AG10803 (cell line): ENCODE measurements at places on chromosomes 3 and 15.
A peak's percentile ranks its signal among the peaks of the same experiment; 100 is the strongest.

- peak; percentile 71 for DNase-seq
Measured at GRCh38 chr3:100982710-100983109, 10.5 kb downstream of the ABI3BP start.

- DNase-seq, result peak; percentile 28
Measured at GRCh38 chr3:17581421-17582080, 160.9 kb downstream of the TBC1D5 start.

DNA sequence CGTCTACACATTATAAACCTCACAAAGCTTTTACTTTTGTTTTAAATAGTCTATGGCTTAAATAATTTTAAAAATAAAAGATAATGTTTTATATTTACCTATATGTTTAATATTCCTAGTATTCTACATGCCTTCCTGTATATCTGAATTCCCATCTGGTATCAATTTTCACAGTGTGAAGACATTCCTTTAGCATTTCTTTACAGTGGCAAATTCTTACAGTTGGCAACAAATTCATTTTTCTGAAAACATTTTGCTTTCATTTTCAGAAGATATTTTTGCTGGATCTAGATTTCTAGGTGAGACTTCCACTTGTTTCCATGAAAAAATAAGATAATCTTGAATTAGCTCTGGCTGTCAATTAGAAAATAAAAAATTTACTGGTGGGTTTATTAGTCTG lies 471.4 kb upstream of the NAALADL2 start:
- DNase-seq, result peak; percentile 51

- peak; percentile 63 for DNase-seq
Measured at GRCh38 chr3:119631516-119631915, 28.9 kb downstream of the POPDC2 start.

- DNase-seq, result no peak
Measured at GRCh38 chr3:38613426-38613825, 36.1 kb downstream of the SCN5A start.

DNA sequence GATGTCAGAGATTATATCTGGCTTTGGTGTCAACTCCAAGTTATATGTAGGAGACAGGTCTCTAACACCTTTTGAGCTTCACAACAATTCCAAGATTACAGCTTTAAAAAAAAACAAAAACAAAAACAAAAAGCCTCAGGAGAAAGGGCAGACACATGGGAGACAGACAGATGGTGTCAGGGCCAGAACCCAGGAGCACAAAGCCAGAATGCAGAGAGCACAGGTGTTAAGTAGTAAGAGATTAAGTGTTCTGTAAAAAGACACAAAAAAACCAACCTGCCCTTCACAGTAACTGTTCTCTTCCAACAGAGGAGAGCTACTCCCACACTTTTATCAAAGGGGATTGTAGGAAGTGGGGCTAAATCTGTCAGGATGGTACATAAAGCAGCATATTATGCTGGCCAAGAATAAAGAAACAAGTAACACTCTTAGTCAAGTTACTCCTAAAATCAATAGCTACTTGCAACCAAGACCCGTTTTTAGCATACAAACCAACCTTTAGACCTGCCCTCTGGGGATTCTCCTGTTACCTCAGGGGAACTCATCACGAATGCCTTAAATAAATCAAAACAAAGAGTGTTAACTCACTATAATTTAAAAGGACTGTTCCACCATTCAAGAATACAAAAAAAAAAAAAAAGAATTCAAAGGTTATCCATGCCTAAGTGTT lies 5.9 kb downstream of the CPEB1 start:
- no peak for DNase-seq

DNA sequence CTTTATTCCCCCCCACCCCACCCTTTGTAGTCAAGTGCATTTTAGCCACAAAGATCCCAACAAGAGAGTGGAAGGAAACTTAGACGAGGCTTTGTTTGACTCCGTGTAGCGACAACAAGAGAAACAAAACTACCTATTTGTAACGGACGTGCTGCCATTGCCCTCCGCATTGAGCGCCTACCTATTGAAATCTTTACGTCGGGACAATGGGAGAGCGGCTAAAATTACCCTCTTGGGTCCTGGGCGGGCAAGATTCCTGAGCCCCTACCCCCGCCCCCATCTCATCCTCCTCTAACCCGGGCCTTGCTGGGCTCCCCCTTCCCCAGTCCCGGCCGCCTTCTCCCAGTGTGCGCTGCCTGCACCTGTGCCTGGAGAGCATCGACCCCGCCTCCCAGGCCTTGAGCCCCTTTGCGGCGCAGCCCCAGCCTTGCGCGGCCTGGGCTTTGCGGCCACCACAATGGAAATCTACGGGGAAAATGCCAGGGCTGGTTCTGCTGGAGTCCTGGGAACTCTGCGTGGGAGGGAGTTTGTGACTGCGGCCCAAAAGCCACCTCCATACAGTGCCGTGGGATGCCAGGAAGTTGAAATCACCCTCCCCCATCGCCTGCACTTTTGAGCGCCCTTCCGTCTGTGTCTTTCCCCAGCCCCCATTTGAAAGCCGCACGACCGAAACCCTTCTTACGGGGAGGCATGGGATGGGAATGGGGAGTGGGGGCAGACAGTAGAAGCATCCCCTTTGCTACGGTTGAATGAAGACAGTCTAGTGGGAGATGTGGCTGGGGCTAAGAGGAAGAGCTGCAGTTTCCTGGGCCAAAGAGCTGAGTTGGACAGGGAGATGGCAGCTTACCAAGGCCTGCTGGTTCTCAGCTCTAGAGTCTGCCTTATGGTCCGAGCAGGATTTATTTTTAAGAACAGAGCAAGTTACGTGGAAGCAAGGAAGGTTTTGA lies 1.1 kb upstream of the SOX2 start:
- DNase-seq, result no peak

- no peak for DNase-seq
Measured at GRCh38 chr3:13715167-13715954, 164.5 kb downstream of the WNT7A start.

GRCh38 chr3:31035681-31036080 lies 141.2 kb upstream of the GADL1 start:
- DNase-seq, result no peak

- no peak for DNase-seq
Measured at GRCh38 chr3:52272831-52273230, 5.6 kb downstream of the WDR82 start.

GRCh38 chr15:99496302-99496629 lies 69.5 kb upstream of the MEF2A start:
- DNase-seq, result no peak

DNA sequence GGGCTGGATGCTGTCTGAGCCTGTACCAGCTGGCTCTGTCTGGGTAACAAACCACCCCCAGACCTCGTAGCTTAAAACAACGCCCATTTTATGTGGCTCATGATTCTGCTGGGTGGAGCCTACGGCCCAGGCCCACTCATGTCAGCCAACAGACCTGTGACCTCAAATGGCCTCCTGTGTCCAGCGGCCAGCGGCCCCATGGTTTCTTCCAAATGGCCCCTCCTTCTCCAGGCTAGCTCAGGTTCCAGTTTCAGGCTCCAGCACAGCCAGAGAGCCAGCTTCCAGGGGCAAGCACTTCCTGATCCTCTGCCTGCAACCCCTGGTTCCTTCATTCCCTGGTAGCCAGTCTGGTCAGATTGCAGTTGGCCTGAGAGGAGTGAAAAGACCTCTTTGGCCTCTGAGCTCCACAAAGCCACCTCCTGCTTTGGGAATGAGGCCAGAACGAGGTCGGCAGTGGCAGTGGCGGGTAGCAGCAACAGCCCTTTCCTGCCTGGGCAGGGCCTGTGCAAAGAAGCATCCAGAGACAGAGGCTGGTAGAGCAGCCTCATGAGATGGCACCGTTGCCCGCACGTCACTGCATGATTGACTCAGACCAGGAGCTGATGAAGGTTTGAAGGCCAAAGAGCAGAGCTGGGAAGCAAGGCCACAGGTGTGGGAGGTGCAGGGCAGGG lies 21.0 kb upstream of the PLXNA1 start:
- no peak for DNase-seq

- no peak for DNase-seq
Measured at GRCh38 chr15:94503293-94503692, 271.9 kb downstream of the MCTP2 start.

DNA sequence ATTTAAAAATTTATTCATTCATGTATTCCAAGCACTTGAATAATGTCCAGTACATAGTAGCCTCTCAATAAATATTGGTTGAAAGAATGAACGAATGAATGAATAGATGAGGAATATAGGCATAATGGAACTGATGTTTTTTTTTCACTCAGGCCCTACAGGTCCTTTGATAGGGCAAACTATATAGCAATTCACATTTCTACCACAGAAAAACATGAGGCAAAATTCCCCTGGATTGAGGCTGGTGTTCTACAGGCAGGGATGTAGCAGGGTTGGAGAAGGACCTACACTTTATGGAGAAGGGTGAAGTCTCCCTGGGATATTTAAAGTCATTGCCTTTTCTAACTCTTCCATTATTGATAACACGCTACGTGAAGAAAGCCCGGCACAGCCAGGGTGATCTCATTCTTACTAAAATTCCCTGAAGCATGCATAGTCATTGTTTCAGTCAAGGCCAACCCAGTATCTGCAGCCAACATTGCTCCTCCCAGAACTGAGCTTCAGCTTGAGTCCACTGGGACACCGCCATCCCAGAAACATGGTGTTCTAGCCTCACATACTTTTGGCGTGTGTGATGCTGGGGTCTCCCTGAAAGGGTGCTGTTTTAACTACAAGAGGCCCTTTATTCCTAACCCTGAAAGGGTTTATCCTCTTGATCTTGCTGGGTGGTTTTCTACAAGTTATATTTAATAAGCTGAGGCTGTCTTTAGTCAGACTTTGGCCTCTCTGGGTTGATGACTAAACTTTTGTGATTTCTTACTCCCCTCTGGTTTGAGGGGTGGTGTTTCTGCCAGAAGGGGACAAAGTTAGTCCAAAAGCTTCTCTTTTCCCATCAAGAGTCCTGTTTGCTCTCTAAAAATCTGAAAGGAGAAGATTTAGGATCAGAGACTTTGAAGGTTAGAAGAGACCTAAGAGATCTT lies 25.9 kb upstream of the FBN1 start:
- DNase-seq, result peak; percentile 89

DNA sequence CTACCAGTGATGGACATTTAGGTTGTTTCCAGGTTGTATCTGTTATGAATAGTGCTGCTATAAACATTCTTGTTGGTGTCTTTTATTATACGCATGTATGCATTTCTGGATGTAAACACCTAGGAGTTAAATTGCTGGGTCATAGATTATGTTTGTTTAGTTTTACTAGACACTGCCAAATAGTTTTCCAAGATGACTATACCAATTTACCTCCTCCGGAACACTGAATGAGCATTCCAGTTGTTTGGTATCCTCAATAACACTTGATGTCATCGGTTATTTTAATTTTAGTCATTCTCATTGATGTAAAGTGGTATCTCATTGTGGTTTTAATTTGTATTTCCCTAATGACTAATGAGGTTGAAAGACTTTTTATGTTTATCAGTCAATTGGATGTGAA lies 36.6 kb upstream of the ARID3B start:
- no peak for DNase-seq

DNA sequence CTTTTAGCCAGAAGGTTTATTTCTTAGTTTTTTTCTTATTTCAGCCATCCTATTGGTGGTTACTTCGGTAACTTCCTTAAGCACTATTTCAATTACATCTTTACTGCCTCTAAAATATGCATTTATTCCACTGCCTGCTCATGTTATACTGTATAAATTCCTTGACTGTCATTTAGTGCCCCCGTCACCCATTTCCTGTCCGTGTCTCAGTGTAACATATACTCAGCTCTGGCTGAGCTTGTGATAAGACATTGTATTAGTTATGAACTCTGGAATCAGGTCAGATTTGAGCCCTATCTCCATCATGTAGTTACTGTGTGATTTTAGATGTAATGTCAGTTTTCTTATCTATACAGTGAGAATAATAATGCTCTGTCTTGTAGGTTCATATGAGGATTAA lies 24.2 kb downstream of the PIAS1 start:
- DNase-seq, result no peak

DNA sequence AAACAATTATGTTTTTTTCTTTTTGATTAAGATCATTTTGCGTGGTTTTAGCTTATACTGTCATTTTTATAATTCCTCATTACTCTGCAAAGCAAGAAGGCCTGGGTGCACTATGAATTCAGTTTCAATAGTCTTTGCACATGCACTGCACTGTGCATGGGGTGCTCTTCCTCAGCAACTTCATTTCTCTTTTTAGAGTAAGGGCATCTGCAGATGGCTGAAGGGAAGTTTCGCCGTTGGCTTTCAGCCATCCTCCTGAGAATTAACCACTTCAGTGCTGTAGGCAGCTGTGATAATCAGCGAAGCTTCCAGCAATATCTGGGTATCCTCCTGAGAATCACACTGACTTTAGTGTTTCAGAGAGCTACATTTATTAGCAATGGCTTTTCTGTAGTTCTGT lies 284.8 kb downstream of the GBE1 start:
- DNase-seq, result no peak

DNA sequence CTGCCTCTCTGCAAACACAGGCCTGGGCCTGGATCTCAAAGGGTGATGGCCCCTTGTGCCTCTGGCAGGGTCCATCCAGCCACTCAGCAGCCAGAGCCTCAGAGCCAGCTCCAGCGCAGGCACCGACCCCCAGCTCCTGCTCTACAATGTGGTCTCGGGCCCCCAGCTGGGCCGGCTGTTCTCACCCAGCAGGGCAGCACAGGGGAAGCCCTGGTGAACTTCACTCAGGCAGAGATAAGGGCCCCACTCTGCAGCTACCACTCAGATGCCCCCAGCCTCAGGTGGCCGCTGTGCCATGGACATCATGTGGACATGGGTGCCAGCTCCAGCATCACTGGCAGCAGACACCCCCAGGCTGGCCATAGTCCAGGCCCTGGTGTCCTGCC lies 173.1 kb downstream of the TBC1D2B start:
- DNase-seq, result no peak

GRCh38 chr3:111956995-111957734 lies 21.7 kb upstream of the ABHD10 start:
- no peak for DNase-seq
